NCI-H526 treated with DMSO at 0.1 percent for 48 hours (cell line): ENCODE measurements at places on chromosomes 1 and 21.

DNA sequence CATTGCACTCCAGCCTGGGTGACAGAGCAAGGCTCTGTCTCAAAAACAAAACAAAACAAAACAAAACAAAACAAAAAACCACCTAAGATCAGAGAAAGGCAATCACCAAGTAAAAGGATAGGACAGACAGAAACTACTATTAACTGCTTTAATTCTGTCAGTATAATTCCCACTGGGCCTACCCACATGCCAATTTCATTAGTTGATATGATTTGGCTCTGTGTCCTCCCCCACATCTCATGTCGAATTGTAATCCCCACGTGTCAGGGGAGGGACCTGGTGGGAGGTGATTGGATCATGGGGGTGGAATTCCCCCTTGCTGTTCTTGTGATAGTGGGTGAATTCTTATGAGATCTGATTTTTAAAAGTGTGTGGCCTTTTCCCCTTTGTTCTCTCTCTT, 27.2 kb upstream of the CAPZB start:
- DNase-seq = no peak

- DNase-seq = no peak
Measured at GRCh38 chr1:175220853-175221556, 28.4 kb upstream of the KIAA0040 start.

DNA sequence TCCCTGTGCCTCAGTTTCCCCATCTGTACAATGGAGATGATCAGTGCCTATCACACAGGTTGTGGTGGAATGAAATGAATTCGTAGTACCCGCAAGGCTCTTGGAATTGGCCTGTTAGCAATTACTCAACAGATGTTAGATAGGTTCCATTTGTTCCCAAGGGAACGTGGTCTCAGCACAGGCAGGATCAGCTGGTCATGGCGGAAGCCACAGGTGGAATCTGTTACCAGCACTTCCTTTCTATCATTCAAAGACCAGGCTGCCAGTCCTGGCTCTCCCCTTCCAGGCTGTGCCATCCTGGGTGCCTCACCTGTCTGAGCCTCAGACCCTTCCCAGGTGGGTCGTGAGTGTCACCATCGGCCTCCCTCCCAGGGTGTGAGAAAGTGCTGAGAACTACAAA, 61.5 kb downstream of the FBXO2 start:
- DNase-seq = no peak

GRCh38 chr1:26483980-26484379, 11.7 kb downstream of the HMGN2 start:
- DNase-seq = no peak

DNA sequence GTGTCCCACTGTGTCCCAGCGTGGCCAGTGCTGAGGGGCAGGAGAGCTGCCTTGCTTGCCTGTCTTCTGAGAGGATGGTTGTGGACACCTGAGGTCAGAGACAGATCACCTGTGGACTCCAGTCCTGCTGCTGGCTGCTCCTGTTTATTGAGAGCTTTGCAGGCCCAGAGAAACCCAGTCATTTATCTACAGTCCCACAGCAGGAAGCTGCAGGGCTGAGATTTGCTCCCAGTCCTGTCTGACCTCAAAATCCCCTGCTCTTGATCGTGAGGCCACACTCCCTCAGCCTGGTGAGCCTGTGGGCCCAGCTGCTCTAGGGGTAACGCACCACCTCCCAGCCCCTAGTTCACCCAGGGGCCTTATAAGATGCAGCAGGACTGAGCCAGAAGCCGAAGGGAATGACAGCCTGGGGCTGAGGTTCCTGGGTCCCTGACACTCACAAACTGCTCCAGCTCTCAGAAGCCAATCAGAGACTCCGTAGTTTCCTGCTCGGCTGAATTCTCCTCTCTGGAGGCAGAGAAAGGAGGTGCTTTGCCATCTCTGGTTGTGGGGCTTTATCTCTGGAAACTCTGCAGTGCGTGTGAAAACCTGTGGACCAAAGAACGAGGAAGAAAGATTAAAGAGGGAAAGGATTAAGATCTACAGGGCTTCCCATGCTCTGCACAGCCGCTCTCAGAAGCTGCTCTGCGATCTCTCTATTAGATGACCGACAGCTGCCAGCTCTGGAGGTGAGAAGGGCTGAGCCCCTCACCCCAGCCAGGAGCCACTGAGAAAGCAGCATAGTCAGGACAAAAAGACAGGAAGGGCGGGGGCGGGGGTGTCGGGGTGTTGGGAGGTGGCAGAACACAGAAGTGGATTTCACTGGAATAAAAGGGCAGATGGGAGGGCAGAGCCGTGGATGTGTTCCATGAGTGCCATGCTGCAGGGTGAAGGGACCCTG, 39.1 kb downstream of the UBIAD1 start:
- DNase-seq = no peak

GRCh38 chr1:113035086-113035485, 37.9 kb upstream of the LRIG2 start:
- DNase-seq = no peak

DNA sequence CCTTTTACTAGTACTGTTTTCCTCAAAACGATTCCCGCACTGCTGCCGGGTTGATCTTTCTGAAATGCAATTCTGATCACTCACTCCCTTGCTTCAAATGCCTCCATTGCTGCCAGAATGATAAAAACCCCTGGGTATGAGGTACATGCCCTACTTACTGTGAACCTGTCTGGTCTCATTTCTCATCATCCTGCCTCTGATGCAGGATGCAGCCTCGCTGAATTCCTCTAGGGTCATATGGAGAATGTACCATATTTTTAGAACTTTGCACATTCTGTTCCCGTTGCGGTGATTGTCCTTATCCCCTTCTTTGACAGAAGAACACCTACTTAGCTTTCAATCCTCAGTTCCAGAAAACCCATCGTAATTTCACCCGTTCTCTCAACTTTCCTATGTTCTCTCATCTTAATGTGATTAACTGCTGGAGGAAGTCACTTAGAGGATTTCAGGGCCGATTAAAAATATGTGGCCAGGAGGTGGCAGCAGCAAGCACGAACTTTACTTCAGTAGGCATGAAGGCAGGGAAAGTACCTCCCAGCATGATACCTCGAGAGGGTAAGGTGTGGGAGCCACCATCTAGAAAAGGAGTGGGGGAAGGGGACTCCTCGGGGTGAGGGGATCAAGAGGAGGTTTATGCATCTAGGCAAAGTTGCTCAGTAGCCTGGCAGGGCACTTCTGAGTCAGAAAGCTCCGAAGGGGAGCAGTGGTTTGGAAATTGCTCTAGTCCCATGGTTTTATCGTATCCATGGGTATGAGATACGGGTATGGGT, 361.5 kb upstream of the ZP4 start:
- no peak for DNase-seq

GRCh38 chr1:57470036-57470435, 46.2 kb upstream of the DAB1 start:
- no peak for DNase-seq

- DNase-seq = no peak
Measured at GRCh38 chr1:30285501-30285932, 437.9 kb downstream of the MATN1 start.

GRCh38 chr1:42913426-42914091, 45.1 kb downstream of the SLC2A1 start:
- peak; percentile 57 for DNase-seq

- DNase-seq = no peak
Measured at GRCh38 chr1:24955161-24955560, 25.1 kb upstream of the RUNX3 start.

DNA sequence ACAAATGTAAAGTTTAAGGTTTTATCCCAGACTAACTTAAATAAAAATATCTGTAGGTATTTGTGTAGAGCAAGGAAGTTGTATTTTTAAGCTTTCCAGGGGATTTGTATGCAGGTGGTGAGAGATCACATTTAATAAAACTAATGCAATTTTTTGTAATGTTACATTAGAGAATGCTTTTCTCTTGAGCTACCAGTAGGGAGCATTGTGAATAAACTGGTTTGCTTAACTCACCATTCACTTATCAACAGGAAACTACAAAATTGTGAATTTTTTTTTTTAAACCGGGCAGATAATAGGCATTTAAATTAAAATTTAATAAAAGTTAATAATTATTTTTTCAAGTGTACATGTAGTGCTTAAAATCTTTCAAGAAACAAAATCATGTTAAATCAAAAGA, 78.6 kb downstream of the IVNS1ABP start:
- DNase-seq = peak; percentile 17

DNA sequence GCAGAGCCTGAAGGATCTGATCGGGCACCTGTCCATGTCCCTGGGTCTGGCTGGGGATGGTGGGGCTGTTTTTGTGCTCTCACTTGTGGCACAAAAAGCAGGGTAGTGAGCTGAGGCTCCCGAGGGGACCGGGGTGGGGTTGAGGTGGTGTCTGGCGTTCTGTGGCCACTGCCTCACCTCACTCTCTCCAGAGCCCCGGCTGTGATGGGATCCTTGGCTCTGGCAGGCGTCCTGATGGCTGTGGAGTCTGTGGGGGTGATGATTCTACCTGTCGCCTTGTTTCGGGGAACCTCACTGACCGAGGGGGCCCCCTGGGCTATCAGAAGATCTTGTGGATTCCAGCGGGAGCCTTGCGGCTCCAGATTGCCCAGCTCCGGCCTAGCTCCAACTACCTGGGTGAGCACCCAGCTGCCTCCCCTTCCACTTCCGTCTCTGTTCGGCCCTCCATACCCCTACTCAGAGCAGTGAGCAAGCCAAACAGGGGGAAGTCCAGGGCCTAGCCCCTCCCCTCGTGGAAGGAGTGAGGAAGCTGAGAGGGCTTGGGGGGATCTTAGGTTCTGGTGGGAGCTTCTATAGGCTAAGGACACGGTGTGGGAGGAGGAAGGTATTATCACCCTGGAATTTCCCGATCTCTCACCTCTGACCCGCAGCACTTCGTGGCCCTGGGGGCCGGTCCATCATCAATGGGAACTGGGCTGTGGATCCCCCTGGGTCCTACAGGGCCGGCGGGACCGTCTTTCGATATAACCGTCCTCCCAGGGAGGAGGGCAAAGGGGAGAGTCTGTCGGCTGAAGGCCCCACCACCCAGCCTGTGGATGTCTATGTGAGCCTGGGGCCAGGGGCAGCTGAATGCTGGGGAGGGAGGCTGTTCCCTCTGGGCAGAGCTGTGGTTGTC, 7.0 kb downstream of the ADAMTSL4 start:
- no peak for DNase-seq

DNA sequence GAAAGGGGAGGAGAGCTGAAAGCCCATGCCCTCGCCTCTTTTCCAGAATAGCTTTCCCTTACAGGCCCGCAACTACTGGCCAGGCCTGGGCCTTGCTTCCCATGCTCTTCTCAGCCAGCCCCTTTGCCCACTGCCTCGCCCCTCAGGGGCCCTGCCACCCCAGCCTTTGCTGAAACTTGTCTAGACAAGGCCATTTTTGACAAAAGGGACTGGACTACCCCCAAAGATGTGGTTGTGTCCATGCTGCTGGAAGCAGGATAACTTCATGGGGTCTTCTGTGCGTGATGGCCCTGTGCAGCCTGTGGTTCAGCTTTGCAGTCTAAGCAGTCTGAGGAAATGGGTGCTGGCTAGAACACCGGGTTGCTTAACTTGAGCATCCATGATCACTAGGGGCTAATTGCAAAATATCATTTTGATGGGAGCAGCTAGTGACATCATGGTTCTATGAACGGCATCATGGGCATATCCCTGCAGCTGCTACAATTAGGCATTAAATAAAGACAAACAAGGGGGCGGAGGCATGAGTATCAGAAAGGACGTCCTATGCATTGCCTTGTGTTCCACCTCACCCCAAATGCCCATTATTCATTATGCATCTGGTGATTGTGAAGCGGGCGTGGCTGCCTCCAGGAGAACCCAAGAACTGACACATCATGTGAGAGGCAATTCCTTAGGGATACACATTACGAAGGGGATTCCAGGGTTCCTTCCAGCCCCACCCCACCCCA, 36.8 kb downstream of the NTPCR start:
- no peak for DNase-seq

DNA sequence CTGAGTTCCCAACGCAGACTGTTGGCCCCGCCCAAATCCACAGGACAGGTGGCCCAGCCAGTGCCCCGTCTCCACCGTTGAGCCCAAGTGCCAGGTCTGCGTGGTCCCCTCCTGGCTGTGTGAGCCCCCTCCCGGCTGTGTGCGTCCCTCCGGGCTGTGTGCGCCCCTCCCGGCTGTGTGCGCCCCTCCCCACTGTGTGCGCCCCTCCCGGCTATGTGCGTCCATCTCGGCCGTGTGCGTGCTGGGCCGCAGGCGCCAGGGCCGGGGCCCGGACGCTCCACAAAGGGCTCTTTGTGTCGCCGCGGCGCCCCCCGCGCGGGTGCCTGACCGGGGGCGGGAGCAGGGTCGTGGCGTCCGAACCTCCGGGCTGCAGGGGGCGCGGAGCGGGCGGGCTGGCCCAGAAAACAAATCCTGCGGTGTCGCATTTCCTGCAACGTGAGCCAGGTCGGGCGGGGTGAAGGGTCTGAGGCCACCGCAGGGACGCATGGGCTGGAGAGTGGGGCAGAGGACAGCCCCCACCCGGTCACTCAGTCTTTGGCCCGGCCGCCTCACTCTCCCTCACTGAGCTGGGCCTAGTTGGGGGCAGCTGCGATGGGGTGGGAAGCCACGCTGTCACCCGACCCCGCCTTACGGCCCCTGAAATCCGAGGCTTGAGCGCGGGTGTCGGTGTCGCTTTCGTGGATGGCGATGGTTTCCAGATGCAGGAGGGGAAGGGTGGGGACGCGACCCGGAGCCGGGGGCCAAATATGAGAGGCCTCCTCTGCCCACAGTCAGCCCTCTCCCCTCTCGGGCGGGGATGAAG, 18.8 kb downstream of the TNFRSF25 start:
- DNase-seq = peak; percentile 46

- no peak for DNase-seq
Measured at GRCh38 chr21:24045775-24046215, 1561.5 kb downstream of the MRPL39 start.

DNA sequence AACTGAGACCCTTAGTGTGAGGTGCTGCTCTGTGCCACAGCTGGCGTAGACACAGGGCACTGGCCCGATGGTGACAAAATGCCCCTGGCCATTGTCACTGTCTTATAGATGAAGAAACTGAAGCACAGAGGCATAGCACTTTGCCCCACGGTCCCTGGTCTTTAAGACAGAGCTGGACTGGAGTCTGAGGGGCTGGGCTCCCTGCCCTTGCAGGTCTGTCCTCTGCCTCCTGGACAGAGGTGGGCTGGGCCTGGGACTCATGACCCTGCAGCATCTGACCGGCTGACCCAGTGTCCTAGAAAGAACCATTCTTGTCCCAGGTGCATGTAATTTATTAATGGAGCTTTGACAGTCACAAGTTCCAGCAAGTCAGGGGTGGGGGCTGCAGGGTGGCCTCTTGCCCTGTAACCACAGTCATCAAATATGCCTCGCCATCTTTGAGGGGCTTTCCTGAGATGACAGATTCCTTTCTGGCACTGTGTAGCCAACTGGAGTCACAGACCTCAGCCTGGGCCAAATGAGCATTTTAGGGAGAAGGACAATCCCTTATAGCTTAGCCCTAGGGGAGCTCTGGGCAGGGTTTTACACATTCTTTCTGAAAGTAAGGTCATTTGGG, 6.1 kb downstream of the SLFNL1 start:
- no peak for DNase-seq

GRCh38 chr1:234509457-234510328, 30.7 kb upstream of the TARBP1 start:
- DNase-seq = no peak

DNA sequence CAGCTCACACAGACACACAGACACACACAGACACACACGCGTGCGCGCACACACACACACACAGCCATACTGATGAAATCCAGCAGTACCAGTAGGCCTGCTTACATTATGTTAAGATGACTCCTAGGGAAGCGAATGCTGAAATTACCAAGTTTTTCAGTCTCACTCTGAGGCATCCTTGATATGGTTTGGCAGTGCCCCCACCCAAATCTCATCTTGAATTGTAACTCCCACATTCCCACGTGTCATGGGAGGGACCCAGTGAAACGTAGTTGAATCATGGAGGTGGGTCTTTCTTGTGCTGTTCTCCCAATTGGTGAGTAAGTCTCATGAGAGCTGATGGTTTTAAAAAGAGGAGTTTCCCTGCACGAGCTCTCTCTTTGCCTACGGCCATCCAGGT, 64.1 kb downstream of the TIAM1 start:
- no peak for DNase-seq

- DNase-seq = no peak
Measured at GRCh38 chr1:110872366-110872744, 593 bp upstream of the CD53 start.
